ENCODE measurements at places on chromosomes 5 and 9.

GRCh38 chr5:43161244-43161643 lies 30.8 kb upstream of the NIM1K start:
- DNase-seq, result no peak

GRCh38 chr5:55959208-55959607 lies 35.6 kb downstream of the IL6ST start:
- DNase-seq, result no peak

- DNase-seq, result no peak
Observed at GRCh38 chr5:60336491-60336890, 363.5 kb downstream of the DEPDC1B start.

DNA sequence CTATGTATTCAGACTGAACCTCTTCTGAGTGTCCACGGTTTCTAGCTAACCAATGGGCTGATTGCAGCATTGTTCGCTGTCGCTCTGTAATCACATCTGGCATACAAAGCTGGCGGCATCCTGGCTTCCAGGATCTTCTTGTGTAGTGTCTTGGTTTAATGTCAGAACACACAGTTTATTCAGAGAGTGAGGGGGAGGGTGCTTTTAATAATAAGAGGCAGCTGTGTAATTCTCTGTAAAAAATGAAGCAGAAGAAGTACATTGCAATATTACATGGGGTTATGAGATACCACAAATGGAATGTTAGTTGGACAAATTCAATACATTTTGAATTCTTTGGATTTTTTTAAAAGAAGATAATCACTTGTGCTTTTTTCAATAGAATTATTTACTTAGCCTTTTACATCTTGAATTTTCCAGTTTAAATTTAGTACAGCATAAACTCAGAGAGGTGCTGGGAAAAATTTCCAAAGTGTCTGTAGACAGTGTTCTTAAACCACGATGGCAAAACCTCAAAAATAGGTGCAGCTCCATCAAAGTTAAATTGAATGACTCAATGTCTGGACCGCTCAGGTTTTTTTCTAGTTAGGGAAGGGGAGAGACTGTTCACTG lies 206.0 kb downstream of the PCSK1 start:
- no peak for DNase-seq

- no peak for DNase-seq
Observed at GRCh38 chr5:130836729-130837649, 328.1 kb downstream of the HINT1 start.

GRCh38 chr5:80408484-80409366 lies 861 bp downstream of the ZFYVE16 start:
- no peak for DNase-seq

DNA sequence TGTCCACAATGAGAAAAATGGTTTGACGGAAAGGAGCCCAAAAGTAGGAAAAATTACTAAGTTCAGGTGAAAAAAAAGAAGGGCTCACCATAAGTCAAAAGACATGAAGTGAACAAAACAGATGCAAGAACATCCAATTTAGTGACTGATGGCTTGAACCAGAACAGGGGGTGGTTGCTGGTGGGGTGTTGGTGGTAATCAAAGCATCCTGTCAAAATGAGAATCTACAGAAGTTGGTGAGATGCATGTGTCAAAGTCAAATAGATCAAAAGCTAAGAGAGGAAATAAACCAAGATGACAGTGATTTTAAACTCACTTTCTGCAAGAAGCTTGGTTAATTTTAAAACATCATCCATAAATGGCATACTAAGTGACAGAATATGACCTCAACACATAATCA lies 117.4 kb downstream of the MLLT3 start:
- no peak for DNase-seq
